ENCODE measurements at places on chromosomes 16 and 17.
A peak's percentile ranks its signal among the peaks of the same experiment; 100 is the strongest.

DNA sequence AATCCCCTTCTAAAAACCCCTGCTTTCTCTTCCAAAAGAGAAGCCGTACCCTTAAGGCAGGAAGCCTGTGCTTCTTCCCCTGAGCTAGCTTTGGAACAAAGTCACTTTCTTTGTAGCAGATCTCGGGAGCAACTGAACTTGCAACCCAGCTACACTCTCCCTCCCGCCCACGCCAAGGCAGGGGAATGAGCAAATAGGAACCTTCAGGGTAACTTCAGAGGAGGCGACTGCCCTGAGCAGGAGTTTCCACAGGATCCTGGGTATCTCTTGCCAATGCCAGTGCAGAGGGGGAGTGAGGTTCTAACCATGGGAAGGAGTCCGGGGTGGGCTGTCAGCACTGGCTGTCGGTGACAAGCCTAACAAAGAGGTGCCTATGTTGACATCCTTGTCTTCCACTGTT lies 5.9 kb upstream of the PIRT start:
- DNase-seq, result no peak

- no peak for DNase-seq
Observed at GRCh38 chr17:76527430-76528111, 9.9 kb downstream of the CYGB start.

DNA sequence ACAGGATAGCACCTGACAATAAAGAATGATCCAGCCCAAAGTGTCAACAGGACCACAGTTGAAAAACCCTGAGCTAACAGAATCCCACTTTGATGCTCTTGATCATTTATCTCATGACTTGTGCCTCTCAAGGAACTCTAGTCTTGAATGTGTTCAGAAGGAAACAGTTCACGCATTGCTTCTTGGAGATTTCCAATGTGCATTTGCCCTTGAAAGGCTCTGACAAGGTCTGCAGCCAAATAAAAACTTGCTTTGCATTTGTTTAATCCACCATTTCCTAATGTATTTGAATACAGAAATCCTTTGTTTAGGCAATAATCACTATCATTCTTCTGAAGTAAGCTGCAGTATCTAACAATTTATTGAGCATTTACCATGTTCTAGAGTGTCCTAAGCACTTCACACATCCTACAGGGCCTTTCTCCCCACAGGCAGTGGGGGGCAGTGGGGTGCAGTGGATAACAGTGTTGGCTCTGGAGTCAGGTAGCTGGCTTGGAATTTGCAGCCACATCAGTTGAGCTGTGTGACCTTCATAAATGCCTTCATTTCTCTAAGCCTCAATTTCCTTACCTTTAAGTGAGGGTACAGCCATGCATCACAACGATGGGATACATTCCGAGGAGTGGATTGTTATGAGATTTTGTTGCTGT lies 239.7 kb downstream of the XYLT1 start:
- DNase-seq, result no peak

- DNase-seq, result no peak
Observed at GRCh38 chr17:705863-706262, 8.8 kb downstream of the VPS53 start.

- DNase-seq, result no peak
Observed at GRCh38 chr16:24336491-24336890, 80.4 kb downstream of the CACNG3 start.

- no peak for DNase-seq
Observed at GRCh38 chr16:2836646-2837508, 6.8 kb downstream of the ZG16B start.

- no peak for DNase-seq
Observed at GRCh38 chr17:50191359-50192143, 9.9 kb downstream of the COL1A1 start.

GRCh38 chr16:47110939-47111338 lies 32.8 kb downstream of the NETO2 start:
- DNase-seq, result no peak

GRCh38 chr17:2985318-2985717 lies 78.1 kb downstream of the OR1D5 start:
- no peak for DNase-seq

GRCh38 chr16:64122177-64122576 lies 999.7 kb downstream of the CDH11 start:
- no peak for DNase-seq

DNA sequence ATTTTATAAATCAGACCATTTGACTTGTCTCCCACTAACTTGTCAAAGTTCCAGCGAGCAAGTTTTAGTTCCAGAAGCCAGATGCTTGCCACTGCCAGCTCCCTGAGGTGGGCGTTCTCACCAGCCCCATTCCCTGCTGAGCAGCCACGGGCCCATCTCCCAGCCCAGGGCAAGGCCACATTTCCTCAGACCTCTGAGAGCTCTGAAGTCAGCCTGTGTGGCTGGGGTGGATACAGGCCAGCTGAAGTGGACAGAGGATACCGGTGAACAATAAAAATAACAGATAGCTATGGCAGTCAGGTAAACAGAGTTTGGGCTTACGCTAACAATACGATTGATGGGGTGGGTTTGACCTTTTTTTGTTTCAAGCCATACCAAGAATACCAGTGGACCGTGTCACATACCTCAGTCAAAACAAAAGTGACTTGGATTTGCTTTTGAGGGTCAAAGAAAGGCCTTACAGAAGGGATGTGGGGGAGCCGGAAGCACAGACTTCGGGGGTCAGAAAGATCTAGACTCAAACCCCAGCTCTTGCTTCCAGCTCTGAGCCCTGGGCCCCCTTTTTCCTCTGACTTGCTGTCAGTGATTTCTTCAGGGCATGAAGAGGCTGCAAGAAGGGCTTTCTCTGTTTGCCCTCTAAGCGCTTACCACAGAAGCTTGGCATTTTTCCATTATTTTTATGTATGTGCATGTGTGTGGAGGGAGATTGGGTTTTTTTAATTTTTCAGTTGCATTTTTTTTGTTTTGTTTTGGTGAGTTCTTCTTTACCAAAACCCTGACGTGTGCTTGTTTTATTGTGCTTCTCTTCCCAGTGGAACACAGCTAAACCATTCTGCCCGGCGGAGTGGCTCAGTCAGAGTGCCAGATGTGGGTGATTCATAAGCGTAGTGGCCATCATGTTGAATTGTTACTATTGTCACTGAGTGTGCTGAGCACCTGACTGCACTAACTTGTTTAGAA lies 109.9 kb downstream of the GNAO1 start:
- peak; percentile 24 for DNase-seq

- no peak for DNase-seq
Observed at GRCh38 chr16:46737621-46738214, 10.4 kb downstream of the MYLK3 start.

- no peak for DNase-seq
Observed at GRCh38 chr16:52367821-52368220, 179.1 kb downstream of the TOX3 start.

- no peak for DNase-seq
Observed at GRCh38 chr16:19286827-19287226, 1.3 kb downstream of the CLEC19A start.

- DNase-seq, result no peak
Observed at GRCh38 chr16:26710450-26710849, 356.3 kb upstream of the C16orf82 start.

GRCh38 chr16:12405089-12405488 lies 398.6 kb downstream of the CPPED1 start:
- no peak for DNase-seq

- no peak for DNase-seq
Observed at GRCh38 chr16:57310801-57311200, 26.3 kb upstream of the PLLP start.

DNA sequence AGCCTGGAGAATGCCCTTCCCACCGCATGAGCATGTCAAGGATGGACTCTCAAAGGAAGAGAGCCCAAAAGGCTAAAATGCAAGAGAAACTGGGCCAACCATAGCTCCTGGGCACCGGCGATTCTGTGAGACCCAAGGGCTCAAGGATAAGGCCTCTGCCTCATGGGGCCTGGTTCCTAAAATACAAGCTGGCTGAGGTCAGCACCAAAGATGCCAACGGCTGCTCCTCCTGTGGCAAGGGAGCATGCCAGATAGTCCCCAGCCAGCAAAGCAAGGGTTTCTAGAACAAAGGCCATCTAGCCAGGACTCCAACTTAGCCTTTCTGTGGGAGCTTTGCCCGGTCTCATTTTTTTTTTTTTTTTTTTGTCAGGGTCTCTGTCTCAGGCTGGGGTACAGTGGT lies 20.1 kb downstream of the GPRC5B start:
- DNase-seq, result no peak

GRCh38 chr17:75587675-75588595 lies at the start of gene MYO15B:
Gene MYO15B, plus strand, starts transcription at chr17:75587800. Its CDS starts 258 bp downstream, at chr17:75588058.
- DNase-seq, result no peak

- DNase-seq, result no peak
Observed at GRCh38 chr17:55456307-55457240, 34.9 kb upstream of the MMD start.

DNA sequence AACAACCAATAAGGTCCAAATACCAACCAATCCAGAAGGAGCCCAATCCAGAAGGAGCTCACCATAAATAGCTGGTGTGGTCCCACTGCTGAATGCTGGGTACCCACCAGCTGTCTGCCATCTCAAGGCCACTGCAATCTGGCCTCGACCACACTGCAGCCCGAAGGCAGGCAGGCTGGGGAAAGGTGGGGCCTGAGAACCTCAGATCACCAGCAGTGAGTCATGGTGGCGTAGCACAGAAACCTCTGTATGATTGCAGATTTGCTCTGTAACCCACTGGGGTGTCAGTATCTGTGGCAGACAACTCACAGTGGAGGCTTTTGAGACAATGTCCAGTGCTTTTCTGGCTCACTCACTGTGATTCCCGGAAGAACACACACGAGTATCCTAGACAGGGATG lies 14.7 kb upstream of the CMTR2 start:
- no peak for DNase-seq

DNA sequence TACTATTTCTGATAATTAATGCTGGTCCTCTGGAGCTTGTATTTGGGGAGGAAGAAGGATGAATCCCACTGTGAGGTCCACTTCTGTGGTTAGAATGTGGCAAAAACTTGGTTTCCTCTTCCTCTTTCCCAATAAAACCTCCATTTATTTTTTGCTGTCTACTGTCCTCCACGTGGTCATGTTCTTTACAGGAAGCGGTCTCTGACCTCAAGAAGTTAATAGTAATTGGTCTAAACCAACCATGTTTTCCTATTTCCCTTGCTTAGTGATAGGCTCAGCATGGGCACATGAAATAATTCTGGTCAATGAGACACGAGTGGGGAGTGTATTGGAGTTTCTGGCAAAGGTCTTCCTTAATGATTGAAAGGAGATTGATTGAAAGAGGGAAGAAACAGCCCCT lies 33.9 kb downstream of the CHP2 start:
- DNase-seq, result no peak

DNA sequence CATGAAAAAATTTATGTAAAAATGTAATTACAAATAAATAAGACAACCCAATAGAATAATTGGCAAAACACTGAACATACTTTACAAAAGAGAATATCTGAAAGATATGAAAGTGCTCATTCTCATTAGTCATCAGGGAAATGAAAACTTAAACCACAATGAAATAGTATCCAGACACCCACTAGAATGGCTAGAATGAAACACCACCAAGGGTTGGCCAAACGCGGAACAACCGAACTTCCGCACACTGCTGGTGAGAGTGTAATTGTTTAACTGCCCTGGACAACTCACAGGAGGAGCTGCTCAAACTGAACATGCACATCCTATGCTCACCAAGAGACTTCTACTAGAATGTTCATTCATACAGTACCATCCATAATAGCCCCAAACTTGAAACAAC lies 5.8 kb upstream of the ZDHHC7 start:
- no peak for DNase-seq

DNA sequence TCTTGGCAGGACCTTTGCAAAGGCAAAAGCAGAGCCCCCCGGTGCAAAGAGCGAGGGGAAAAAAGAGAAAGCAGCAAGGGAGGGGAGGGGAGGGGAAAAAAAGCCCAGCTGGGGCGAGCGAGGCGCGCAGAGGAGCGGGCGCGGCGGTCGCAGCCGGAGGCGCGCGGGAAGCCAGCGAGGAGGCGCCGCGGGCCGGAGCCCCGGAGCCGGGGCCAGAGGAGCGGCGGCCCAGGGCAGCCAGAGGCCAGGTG lies 129 bp downstream of the IRX5 start:
- DNase-seq, result no peak

DNA sequence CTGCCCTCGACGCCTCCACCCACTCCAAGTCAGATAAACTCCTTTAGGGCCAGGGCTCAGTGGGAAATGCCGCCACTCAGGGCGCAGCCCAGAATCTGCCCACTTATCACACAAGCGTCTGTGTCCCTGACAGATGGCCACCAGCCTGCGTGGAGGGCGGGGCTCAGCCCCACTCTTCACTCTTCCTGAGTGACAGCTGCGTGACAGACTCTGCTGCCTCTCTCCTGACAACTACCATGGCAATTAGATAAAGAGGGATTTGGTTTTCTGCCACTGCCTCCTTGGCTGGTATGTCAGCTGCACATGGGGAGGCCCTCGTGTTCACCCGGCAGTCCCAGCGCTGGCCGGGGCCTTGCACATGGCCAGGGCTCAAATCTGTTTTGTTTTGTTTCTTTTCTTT lies 96.2 kb downstream of the RTN4RL1 start:
- DNase-seq, result no peak

- DNase-seq, result no peak
Observed at GRCh38 chr17:47731396-47731795, 1.6 kb upstream of the TBX21 start.

- no peak for DNase-seq
Observed at GRCh38 chr16:146646-147045, 5.8 kb upstream of the HBZ start.

GRCh38 chr17:63434951-63435571 lies 11.0 kb downstream of the CYB561 start:
- DNase-seq, result no peak

DNA sequence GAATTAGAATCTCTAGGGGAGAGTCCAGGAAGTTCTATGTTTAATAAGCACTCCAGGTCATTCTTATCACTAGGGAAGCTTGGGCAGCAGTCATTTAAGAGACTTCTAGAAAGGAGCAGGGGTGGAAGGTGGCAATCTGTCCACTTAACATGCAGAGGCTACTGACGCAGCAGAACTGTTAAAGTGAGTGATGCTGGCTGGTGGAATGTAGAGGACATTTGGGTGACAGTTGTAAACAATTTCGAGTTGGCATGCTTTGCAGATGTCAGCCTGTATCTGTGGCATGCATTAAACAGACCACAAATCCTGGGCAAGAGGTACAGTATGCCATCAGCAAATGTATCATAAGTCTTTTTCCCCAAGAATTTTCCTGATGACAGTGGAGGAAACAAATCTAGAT lies 40.5 kb upstream of the HS3ST3A1 start:
- DNase-seq, result no peak

DNA sequence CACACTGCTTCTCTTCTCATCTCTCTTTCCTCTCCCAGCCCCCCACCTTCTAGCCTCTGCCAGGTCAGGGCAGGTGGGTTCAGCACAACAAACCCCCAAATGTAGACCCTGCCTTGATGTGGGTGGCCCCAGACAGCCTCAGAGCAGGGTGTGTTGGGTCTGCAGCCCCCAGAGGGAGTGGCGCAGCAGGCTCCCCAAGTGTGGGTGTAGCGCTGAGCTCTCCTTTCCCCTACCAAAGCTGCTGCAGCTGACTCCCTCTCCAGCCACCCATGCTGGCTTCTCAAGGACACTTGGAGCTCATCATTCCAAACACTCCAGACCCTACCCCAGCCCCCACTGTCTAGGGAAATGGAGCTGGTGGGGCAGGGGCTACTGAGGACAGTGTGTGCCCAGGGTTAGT lies 27.3 kb downstream of the NLRC3 start:
- DNase-seq, result no peak

GRCh38 chr17:1174263-1174880 lies 5.4 kb downstream of the ABR start:
- no peak for DNase-seq
